Forelimb muscle (tissue), 1 donor: ENCODE measurements at places on chromosomes 1 and 21. TPM values are rescaled to one million over a fixed set of nuclear protein-coding genes. Genes with fewer than 3 reads are reported as not detected.

Gene RIPK4
- 0.15 TPM for polyA plus RNA-seq

Gene ESPN
- 3.0 TPM for polyA plus RNA-seq

- no peak for DNase-seq
Observed at GRCh38 chr1:19644681-19645410, 735 bp downstream of the NBL1 start.

DNA sequence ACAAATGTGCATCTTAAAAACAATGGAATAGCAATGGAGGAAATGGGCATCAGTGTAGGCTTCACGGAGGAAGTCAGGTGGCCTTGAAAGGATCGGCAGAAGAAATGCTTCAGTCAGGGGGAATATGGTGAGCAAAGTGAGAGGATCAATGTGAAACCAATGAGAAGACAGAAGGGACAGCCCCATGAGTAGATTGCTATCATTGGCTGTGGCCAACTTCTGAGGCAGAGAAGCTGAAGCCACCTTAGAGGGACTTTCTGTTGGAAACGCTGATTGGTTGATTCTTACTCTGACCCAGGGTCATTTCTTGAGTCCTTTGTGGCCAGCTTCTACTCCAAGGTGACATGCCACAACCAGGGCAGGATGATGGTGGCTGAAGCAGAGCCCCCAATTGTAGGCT lies 130.7 kb upstream of the ZNF648 start:
- no peak for DNase-seq

Gene ZC3H12A
- 1.0 TPM for polyA plus RNA-seq

Gene CHI3L2
- 0.30 TPM for polyA plus RNA-seq

DNA sequence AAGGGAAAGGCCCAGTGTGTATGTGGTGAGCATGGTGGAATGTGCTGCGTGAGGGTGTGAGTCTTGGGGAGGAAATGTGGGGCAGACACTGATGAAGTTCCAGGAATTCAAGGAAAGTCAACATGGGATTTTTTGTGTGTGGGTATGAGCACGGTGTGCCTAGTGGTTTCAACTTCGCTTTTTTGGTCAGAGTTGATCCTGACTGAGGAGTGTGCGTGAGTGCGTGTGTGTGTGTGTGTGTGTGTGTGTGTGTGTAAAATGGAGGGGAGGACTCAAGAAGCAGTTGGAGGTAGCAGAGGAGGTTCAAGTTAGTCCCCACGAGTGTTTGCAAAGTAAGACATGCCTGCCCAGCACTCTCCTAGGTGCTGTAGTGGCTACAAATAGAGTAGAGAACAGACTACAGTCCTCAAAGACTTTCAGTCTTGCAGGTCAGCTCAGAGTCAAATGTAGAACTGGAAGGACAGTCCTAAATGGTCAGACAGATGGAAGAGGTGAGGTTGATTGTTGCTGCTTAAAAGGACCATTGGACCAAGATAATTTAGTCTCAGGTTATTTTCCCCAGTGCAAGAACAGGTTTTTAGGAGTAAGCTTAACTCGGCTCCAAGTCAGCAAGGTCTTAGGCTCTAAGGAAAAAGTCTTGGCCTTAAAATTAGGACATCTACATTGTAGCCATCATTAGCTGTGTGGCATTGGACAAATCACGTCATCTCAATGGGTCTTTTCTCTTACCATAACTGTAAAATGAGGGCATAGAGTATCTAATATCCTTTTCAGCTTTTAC lies 25.0 kb downstream of the SLAMF1 start:
- DNase-seq, result no peak

DNA sequence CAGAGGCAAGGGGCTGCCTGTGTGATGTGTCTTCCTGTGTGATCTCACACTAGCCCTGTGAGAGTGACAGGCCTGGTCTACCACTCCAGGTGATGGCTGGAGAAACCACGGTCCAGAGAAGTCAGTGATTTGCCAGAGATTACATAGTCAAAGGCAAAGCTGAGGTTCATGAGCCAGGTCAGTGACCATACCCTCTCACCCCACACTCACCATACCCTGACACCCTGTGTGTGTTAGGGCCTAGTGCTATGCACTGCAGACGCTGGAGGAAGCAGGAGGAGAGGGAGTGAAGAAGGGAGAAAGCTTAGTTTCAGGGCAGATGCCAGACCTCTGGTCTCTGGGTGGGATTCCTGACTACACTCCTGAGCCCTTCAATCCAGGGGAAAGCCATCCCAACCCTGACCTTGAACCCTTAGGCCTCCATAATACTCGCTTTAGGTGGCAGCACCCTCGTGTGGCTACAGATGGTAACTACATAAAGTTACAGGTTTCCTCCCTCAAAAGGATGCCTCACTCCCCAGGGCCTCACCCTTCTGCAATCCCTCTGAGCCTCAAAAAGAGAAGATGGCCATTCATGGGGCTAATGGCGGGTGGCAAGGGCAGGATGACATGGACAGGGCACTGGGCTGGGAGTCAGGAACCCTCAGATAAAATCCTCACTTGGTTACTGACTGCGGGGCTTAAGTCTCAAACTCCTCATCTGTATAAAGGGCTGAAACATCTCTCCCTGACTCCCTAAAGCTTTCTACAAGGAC lies 20.8 kb upstream of the SDC3 start:
- no peak for DNase-seq

GRCh38 chr1:19112891-19113696 lies 97.0 kb downstream of the UBR4 start:
- no peak for DNase-seq

Gene SYPL2
- 304 TPM for polyA plus RNA-seq

- no peak for DNase-seq
Observed at GRCh38 chr1:238088560-238089290, 198.0 kb upstream of the ZP4 start.

- no peak for DNase-seq
Observed at GRCh38 chr1:113792471-113792870, 19.8 kb downstream of the RSBN1 start.

DNA sequence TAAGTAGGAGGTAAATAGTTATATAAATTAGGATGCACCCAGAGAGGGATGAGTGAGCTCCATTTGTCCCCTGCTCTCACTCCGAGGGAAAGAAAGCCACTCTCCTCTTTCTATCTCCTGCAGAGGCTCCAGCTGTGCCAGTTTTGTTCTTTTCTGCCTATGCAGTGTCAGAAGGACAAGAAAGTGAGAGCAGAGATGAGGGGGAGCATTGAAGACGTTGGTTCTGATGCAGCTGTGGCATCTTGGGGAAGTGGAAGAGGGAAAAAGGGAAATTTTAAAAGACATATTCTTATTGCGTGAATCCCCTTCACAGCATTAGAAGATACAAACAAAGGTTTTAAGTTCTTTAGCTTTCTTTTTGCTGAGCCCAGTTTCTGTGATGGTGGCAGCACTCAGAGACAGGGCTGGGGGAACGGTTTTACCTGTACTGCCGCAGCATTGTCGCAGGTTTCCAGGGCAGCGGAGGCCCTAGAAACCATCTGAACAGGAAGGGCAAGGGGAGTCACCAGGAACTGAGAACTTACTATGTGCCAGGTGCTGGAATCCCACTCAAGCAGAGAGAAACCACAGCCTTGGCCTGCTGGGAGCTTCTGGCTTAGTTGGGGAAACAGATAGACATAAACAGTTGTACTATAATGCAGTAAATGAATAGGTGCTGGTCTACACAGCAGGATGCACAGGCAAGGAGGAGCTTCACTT lies 44.9 kb upstream of the USP24 start:
- DNase-seq, result no peak

Gene KPRP
- not detected for polyA plus RNA-seq

GRCh38 chr1:167605576-167605975 lies 24.5 kb upstream of the RCSD1 start:
- no peak for DNase-seq

DNA sequence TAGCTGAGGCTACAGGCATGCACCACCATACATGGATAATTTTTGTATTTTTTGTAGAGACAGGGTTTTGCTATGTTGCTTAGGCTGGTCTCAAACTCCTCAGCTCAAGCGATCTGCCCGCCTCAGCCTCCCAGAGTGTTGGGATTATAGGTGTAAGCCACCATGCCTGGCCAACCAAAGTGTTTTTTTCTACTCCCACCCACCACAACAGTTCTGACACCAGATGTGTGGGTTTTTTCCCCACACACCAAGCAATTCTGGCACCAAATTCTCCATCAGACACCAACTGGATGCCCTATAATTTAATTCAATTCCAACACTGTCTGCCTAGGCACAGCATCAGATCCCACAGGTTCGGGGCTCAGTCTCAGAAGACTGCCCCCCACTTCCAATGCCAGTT lies 20.6 kb upstream of the KLHDC8A start:
- DNase-seq, result no peak

- no peak for DNase-seq
Observed at GRCh38 chr1:16155537-16156410, at the start of gene EPHA2. EPHA2 (minus strand) TSS chr1:16156069; CDS start chr1:16155932, 137 bp downstream.

DNA sequence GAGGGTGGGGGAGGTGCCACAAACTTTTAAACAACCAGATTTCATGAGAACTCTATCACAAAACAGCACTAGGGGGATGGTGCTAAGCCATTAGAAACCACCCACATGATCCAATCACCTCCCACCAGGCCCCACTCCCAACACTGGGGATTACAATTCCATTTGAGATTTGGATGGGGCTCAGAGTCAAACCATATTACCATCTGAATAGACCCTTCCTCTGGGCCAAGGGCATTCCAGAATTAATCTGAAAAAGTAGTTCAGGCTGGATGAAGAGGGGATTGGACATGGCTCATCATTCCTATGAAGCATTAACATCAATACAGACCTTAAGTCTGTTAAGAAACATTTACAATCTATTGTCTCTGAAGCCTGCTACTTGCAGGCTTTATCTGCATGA lies 149.9 kb upstream of the DNAH14 start:
- DNase-seq, result no peak

- no peak for DNase-seq
Observed at GRCh38 chr21:45324489-45325205, 37.0 kb upstream of the POFUT2 start.

- no peak for DNase-seq
Observed at GRCh38 chr1:181947441-181947840, 114.1 kb downstream of the ZNF648 start.

Gene GJB3
- polyA plus RNA-seq, result not detected
